ENCODE measurements at places on chromosomes 3 and 15.

GRCh38 chr3:147418371-147418781, 9.2 kb downstream of the ZIC1 start:
- DNase-seq: no peak

GRCh38 chr3:141669434-141669833, 68.7 kb upstream of the RNF7 start:
- no peak for DNase-seq

DNA sequence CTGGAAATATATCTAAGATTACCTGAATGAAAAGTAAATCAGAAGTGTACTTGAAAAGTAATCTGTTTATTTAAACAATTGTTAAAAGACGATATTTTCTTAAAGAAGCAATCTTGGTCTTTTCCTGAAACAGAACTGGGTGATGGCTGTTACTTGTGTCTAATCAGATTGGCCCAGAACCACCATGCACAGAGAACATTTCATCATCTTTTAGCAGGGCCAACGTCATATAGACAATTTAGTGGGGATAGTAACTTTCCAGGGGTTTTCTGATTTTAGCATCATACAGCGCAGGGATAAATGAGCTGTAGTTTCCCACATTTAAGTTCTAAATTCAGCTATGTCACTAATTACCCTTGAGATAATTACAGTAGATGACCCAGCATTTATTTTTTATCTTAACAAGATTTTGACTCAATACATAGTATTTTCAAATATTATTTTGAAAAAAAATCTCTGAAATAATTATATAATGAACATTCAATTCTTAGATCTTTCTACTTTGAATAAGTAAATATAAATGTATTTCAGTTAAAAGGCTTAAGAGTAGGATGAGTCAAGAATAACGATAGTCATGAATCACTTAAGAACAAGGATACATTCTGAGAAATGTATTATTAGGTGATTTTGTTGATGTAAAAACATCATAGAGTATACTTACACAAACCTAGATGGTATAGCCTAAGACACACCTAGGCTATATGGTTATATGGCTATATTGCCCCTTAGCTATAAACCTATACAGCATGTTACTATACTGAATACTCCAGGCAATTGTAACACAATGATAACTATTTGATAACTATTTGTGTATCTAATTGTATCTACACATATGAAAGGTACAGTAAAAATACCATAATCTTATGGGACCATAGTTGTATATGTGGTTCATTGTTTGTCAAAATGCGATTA, 103.8 kb upstream of the MME start:
- DNase-seq: no peak

GRCh38 chr3:23103764-23104163, 99.4 kb upstream of the UBE2E2 start:
- no peak for DNase-seq

GRCh38 chr3:176513604-176514003, 683.7 kb downstream of the TBL1XR1 start:
- no peak for DNase-seq

Measured in T-helper 1 cell (primary cell).